Stimulated activated CD4-positive, alpha-beta T cell treated with anti-CD3 and anti-CD28 coated beads, Interleukin-15, amount 100 ng/mL, for 1 hour (primary cell): ENCODE measurements at places on chromosomes 5 and 9.

DNA sequence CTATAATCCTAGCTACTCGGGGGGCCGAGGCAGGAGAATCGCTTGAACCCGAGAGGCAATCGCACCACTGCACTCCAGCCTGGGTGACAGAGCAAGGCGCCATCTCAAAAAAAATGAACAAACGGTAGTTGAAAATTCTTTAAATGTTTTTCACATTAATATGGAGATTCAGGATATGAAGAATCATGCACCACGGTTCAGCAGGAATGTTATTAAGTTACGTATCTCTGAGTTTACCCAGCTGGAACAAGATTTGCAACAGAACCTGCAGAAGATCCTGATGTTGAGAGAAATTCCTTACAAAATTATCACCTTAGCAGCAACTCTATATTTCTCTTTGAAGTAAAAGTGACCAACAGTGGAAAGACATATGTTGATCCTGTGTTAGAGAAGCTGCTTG lies 10.0 kb downstream of the PCDHGA12 start:
- DNase-seq: no peak

- no peak for DNase-seq
Observed at GRCh38 chr9:109868722-109869121, 88.7 kb downstream of the PALM2AKAP2 start.

- DNase-seq: no peak
Observed at GRCh38 chr5:150640311-150641005, at the start of gene SYNPO. Gene SYNPO, plus strand, starts transcription at chr5:150640660. Its CDS starts 7,616 bp downstream, at chr5:150648276.

- no peak for DNase-seq
Observed at GRCh38 chr5:345404-346195, 24.1 kb downstream of the AHRR start.

DNA sequence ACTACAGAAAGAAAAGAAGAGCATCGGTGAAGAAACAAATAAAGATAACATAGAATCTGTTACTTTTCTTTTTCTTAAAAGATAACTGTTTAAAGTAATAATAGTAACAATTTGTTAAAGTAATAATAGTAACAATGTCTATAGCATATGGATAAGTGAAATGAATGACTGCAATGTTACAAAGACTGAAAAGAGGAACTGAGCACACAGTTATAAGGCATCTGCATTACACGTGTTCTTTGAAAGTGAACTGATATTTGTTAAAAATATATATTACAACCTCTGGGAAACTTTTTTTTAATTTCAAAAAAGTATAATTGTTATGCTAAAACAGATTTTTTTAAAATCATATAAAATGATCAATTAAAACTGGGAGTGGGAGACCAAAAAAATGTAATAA lies 88.4 kb upstream of the FST start:
- DNase-seq: no peak

DNA sequence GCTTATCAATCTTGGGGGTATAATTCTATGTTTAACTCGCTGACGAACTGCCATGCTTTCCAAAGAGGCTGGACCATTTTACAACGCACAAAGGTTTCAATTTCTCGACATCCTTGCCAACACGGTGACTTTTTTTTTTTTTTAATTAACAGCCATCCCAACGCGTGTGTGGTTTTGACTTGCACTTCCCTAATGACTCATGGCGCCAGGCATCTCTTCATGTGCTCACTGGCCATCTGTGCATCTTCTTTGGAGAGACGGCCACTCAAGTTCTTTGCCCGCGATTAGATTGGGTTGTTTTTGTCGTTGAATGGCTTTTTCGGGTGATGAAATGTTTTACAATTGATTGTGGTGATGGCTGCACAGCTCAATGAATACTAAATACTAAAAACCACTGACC lies 12.5 kb upstream of the CARD9 start:
- no peak for DNase-seq

GRCh38 chr5:15064396-15064795 lies 192.8 kb upstream of the ANKH start:
- DNase-seq: no peak

DNA sequence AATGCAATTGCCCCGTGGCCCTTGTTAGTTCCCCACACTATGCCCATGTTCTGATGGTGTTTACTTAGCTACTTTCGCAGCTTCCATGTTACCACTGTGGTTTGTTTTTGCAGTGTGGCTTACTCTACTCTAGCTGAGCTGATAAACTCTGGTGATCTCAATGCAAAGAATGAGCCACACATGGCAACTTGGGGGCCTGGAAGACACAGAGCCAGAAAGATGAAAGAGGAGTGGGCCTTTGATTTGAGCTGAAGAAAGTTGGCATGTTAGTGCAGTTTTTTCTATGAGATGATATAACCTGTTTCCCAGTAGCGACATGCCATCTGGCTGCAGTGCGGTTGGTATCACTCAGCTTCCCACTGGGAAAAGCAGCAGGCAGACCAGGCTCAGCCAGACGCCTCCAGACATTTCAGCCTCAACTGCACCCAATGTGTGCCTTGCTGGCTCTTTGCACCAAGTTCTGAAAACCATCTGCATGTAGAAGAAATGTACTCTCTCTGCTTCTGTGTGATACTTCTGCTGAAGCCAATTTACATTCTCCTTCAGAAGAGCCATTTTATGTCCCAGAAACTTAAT lies 329.4 kb downstream of the ARHGEF28 start:
- DNase-seq: no peak

- no peak for DNase-seq
Observed at GRCh38 chr9:91898451-91899218, 51.4 kb downstream of the ROR2 start.

DNA sequence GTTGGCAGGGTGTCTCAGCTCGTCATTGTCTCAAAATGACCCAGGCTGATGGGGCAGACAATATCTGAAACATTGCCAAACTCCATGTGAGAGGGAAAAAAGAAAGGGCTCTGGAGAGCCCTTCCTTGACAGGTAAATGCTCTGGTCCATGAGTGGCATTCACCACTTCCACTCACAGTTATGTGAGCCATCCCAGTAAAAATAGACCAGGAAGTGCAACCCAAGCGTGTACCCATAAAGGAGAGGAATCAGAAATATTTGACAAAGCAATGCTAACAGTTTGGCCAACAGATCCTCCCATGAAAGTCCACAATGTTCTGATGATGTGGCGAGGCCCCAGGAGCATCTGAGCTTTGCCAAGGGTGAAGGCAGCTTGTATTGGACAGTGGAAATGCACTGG lies 49.4 kb downstream of the ASTN2 start:
- no peak for DNase-seq

GRCh38 chr5:128384068-128384467 lies 154.0 kb downstream of the FBN2 start:
- no peak for DNase-seq

DNA sequence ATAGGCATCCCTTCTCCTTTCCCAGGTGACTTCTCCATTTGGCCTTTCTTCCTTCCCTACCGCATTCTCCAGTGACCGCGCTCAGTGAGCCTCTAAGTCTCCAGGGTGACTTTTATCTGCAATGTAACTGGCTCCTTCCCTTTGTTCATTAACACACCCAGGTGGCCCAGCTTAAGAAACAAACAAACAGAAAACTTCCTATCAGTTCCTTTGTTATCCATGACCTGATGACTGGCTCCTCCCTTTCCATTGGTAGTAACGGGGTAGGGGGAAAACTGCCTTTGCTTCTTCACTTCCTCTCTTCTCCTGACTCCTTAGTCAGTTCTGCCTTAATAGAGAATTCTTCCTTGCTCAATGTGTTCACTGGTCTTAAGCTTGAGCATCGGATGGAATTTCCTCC lies 7.0 kb upstream of the SH3GL2 start:
- no peak for DNase-seq

- no peak for DNase-seq
Observed at GRCh38 chr5:89759802-89760201, 649.8 kb downstream of the CETN3 start.

GRCh38 chr9:124454791-124455443 lies 4.7 kb downstream of the ADGRD2 start:
- DNase-seq: no peak

DNA sequence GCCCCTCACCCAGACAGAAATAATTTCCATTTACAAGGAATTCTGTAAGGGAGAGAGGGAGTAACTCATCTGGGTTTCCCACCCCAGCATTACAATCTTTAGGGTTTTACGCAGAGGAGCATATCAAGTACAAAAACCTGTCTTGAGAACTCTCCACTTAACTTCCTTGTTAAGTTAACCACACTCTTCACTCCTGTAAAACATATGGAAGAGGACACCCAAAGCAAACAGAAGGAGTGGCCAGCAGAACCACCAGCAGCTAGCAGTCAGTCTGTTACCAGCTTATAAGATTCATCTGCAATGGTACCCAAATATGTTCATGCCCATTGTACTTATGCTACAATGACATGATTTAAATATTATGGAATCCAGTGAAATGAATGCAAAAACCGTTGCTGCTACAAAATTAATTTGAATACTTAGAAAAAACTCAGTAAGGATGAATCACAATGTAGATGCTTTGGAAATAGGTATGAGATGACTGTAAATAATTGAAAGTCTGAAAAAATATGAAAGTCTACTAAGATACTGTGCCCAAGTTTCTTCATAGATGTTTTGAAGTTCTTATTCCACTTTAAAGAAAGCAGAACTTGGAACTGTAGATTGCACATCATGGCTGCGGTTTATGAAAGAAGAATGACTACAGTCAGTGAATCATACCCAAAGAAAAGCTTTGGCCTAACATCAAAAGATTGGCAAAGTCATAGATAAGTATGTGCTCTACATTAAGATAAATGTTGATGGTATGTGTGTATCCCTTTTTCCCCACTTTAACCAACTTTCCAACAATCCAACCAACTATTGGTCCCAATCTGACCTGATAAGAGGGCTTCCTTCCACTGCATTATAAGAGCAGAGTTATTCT lies 233.6 kb downstream of the ACTL7B start:
- no peak for DNase-seq

DNA sequence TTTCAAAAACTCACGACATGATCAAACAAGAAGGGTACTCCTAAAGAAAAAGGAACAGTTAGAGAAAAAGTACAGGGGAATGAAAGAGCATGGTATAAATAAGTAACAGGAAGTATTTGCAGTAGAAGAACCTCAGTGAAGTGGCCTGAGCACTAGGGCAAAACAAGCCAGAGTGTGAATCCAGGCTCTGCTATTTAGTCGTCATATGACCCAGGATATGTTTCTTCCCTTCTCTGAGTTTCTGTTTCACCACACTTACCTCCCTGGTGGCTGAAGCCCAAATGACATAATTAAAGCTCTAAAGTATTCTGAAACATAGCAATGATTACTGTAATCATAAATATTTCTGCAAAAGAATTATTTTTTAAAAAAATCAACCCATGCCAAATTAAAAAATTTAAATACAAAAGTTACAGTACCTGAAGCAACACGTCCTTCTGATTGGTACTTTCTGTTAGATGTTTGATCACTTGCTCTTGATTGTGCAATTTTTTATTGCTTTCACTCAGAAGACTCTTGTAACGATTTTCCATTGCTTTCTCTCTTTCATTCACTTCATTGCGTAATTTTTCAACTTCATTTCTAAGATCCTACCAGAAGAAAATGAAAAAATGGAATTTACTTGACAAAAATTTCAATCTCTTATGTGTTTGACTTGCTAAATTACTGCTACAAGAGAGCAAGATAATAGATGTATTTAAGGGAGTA lies 88.9 kb downstream of the CDK5RAP2 start:
- DNase-seq: no peak

- no peak for DNase-seq
Observed at GRCh38 chr9:135551456-135551855, 5.5 kb downstream of the OBP2A start.

DNA sequence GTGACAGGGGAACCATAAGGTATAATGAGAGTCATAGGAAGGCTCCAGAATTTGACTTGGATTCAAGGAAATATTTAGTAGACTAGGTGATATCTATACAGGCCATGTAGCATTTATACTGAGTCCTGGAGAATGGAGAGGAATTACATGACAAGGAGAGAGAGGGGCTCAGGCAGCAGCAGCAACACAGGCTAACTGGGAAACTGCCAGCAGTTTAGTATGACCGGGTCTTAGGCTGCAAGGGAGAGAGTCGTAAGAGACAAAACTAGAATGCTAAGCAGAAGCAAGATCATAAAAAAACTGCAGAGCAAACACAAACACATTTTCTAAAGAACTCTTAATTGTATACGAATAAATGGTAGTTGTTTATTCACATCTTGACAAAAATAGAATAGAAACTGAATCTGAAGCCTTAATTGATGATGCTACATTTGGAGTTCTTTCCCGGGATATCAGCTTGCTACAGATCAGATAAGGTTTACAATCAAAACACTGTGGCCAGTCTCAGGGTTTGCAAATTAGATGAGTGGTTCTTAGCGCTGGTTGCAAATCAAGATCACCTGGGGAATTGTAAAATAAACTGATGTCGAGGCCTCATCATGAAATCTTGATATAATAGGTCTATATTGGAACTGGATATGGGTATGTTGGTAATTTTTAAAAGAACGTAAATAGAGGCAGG lies 480.0 kb upstream of the C9orf72 start:
- no peak for DNase-seq

- no peak for DNase-seq
Observed at GRCh38 chr9:77531400-77531799, 116.7 kb downstream of the GNA14 start.

DNA sequence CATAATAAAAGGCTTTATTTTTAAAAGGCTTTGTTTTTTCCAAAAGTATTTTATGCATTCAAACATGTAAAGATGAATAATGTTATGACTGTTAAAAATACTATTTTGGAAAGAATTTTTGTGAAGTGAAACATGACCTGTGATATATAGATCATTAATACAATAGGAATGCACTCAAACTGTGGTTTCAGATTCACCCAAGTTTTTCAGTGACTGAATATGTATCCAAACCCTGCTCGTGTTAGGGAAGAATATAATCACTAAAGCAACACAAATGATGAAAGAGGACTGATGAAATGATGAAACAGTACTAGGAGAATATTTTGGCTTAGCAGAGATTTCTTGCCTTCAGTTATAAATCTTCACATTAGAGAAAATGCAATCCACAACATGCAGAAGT lies 278.0 kb downstream of the ADAMTS6 start:
- no peak for DNase-seq

- no peak for DNase-seq
Observed at GRCh38 chr5:62486672-62487071, 74.1 kb downstream of the IPO11 start.

DNA sequence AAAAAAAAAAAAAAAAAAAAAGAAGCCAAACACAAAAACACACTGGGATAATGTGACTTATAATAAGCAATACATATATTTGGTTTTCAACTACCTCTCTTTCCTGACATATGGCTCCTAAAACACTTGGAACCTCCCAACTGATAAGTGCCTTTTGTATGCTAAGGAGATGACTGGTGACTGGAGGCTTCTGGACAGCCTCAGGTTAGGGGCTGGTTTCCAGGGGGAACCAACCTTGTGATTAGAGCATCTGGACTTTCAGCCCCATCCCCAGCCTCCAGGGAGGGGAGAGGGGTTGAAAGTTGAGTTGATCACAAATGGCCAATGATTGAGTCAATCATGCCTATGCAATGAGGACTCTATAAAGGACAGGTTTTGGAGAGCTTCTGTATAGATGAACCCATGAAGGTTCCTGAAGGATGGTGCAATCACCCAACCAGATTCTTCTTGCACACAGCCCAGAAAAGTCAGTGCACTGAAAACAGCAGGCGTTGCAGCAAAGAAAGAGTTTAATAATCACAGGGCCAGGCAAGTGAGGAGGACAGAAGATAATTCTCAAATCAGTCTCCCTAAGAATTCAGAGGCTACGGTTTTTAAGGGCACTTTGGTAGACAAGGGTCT lies 276.7 kb downstream of the AUH start:
- no peak for DNase-seq
